ENCODE measurements at places on chromosomes 16 and 17.

DNA sequence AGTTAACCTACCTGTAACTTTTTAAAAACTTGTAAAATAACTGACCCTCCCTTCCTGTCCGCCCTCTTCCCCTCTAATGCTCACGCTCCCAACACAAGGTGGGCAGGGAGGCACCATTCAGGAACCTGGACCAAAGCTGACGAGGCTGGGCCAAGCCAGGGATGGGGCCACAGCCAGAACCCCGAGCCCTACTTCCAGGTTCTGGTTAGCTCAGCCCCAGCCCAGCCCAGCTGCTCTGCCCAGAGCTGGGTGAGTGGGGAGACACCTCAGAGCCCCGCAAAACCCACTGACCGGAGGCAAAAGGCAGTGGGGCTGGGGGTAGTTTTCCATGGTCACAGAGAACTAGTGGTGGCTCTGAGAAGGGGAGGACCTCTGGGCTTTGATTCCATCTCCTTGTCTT, 7.4 kb downstream of the CNP start:
- no peaks in the 10 kb centered on the region for H3K4me1 ChIP-seq
- no peaks in the 10 kb centered on the region for H3K27me3 ChIP-seq
- no peak overlapping the region for H3K4me3 ChIP-seq
- DNase-seq = no peak

GRCh38 chr17:64200080-64201032, 62.7 kb downstream of the TEX2 start:
- peaks cover 15% of the 10 kb centered on the region for H3K4me1 ChIP-seq
- no peaks in the 10 kb centered on the region for H3K36me3 ChIP-seq
- no peak overlapping the region for H3K4me3 ChIP-seq
- H3K27ac ChIP-seq = no peak overlapping the region

DNA sequence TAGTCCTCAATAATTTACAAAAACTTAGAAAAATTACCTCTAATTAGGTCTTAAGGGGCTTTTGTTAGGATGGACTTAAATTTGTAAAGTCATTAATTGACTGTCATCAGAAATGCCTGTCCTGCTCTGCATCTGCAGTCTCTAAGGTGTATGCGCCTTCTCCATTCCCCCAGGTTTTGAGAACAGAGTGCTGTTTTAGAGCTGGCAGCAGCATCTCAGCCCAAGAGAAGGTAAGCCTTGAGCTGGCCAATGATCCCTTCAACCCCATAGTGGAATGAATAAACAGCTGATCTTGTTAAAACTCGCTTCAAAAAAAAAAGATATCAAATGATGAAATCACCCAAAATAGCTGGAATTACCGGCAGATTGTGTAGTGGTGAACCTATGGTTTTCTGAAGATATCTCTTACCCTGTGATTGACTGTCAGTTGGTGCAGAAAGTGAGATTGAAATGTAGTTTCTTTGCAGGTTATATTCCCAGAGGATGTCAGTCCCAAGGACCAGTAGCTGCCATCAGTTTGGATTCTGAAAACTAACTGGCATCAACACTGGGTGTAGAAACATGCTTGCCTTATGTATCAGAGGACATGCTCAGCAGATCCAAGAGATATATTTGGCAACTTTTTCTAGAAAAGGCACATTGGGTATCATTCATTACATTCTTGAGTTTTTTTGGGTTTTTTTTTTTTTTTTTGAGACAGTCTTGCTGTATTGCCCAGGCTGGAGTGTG, 25.7 kb downstream of the TRPV2 start:
- DNase-seq = no peak
- H3K4me1 ChIP-seq = peaks cover 50% of the 10 kb centered on the region

DNA sequence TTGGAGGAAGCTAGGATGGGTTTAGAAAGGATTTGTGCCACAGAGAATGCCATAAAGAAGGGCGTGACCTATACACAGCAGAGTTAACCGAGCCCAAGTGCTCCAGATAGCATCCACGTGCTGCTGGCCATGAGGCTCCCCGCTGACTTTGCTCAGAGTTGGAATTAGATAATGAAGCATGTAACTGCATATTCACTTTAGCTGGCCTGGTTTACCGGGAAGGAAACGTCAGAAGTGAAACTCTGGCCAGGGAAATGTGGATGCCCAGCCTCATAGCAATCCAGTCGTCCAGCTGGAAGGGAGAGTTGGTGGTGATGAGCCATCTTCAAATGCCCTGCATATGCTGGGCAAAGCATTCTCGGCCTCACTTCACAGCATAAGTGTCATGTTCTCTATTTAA, 6.1 kb downstream of the KRT35 start:
- H3K4me1 ChIP-seq = no peaks in the 10 kb centered on the region
- H3K36me3 ChIP-seq = no peaks in the 10 kb centered on the region
- DNase-seq = no peak
- peaks cover 1% of the 10 kb centered on the region for H3K27me3 ChIP-seq
- no peak overlapping the region for H3K4me3 ChIP-seq

- H3K27me3 ChIP-seq = no peaks in the 10 kb centered on the region
- H3K27ac ChIP-seq = no peak overlapping the region
- no peaks in the 10 kb centered on the region for H3K36me3 ChIP-seq
- no peak for DNase-seq
Observed at GRCh38 chr16:88982286-88983084, 5.5 kb upstream of the CBFA2T3 start.

DNA sequence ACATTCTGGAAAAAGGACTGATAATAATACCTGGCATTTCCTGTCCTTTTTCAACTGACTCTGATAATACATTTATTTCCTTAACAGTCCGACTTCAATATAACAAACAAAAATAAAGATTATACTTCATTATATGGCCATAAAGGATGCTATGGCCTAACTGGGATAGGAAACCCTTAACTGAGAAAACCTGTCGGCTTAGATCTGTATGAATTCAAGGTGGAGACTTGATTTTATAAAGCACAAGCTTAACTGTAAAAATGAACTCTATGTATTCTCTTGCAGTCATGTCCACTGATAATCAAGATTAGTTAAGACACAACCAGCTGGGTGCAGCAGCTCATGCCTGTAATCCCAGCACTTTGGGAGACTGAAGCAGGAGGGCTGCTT, 102.2 kb downstream of the MYO1D start:
- no peaks in the 10 kb centered on the region for H3K4me1 ChIP-seq
- H3K4me3 ChIP-seq = no peak overlapping the region
- H3K27ac ChIP-seq = no peak overlapping the region
- H3K36me3 ChIP-seq = no peaks in the 10 kb centered on the region
- no peak for DNase-seq

GRCh38 chr17:29764748-29765147, 142.0 kb upstream of the CORO6 start:
- H3K4me1 ChIP-seq = peaks cover 5% of the 10 kb centered on the region
- no peaks in the 10 kb centered on the region for H3K27me3 ChIP-seq
- no peak overlapping the region for H3K27ac ChIP-seq
- DNase-seq = no peak

GRCh38 chr17:60351012-60351695, 40.8 kb downstream of the USP32 start:
- DNase-seq = no peak
- no peak overlapping the region for H3K27ac ChIP-seq
- peaks cover 9% of the 10 kb centered on the region for H3K4me1 ChIP-seq
- H3K36me3 ChIP-seq = no peaks in the 10 kb centered on the region
- no peak overlapping the region for H3K4me3 ChIP-seq
